Activated naive CD4-positive, alpha-beta T cell treated with anti-CD3 and anti-CD28 coated beads, Interleukin-2, amount 10 ng/mL, durations not matched to agents 7 days and 5 days (primary cell): ENCODE measurements at places on chromosomes 12 and 14.

GRCh38 chr14:101123618-101124510 lies 220.3 kb upstream of the RTL1 start:
- DNase-seq: no peak
- peaks cover 17% of the 10 kb centered on the region for H3K4me1 ChIP-seq

GRCh38 chr14:96626121-96626768 lies 124.1 kb downstream of the PAPOLA start:
- peak; percentile 16 for DNase-seq
- H3K4me3 ChIP-seq: no peak overlapping the region
- no peaks in the 10 kb centered on the region for H3K4me1 ChIP-seq
- no peak overlapping the region for H3K27ac ChIP-seq
- no peaks in the 10 kb centered on the region for H3K36me3 ChIP-seq
- H3K27me3 ChIP-seq: peaks cover 13% of the 10 kb centered on the region

DNA sequence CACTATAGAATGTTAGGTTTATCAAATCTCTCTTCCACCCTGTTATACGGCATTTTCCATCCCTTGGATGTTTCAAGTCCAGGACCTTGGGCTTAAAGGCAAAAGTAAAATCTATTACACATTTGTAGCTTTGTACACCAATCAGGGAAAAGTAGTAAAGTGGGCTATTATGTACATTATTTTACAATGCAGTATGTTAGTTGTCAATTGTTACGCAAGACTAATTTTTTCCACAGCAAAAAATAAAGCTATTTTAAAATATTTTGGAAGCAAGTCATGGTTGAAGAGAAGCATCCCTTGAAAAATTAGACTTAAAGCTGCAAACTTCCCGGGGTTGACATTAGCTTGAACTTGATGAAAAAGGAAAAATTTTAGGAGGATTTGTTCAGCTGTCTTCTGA lies 476.2 kb downstream of the DIO2 start:
- no peaks in the 10 kb centered on the region for H3K27me3 ChIP-seq
- H3K4me1 ChIP-seq: peaks cover 3% of the 10 kb centered on the region
- H3K4me3 ChIP-seq: no peak overlapping the region
- no peak overlapping the region for H3K27ac ChIP-seq
- H3K36me3 ChIP-seq: no peaks in the 10 kb centered on the region

DNA sequence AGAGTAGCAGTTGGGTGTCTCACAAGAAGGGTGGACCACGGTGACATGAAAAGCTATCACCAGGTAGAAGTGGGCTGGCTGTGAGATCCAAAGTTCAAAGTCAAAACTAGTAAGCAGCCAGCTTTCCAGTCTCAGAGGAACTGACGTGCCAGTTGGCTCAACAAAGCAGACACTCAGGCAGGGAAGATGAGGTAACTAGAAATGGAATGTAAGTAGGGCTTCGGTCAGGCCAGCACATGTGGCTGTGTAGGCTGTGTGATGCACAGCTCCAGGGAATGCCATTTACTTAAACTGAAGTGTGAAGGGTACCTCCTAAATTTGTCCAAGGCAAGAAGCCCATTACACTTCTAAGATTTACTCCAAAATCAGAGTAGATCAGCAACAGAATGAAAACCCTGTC lies 43.6 kb downstream of the PTPRR start:
- H3K4me1 ChIP-seq: no peaks in the 10 kb centered on the region
- H3K27ac ChIP-seq: no peak overlapping the region
- H3K27me3 ChIP-seq: no peaks in the 10 kb centered on the region

DNA sequence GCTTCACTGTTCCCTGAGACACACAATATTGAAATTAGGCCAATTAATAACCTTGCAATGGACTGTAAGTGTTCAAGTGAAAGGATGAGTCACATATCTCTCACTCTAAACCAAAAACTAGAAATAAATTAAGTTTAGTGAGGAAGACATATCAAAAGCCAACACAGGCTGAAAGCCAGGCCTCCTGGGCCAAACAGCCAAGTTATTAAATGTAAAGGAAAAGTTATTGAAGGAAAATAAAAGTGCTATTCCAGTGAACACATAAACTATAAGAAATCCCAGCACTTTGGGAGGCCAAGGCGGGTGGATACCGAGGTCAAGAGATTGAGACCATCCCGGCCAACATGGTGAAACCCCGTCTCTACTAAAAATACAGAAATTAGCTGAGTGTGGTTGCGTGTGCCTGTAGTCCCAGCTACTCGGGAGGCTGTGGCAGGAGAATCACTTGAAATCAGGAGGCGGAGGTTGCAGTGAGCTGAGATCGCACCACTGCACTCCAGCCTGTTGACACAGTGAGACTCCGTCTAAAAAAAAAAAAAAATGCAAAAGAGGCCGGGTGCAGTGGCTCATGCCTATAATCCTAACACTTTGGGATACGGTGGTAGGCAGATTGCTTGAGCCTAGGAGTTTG lies 10.4 kb upstream of the HEATR5A start:
- DNase-seq: no peak
- no peak overlapping the region for H3K27ac ChIP-seq
- H3K4me1 ChIP-seq: no peaks in the 10 kb centered on the region
- no peaks in the 10 kb centered on the region for H3K27me3 ChIP-seq

GRCh38 chr14:69281450-69282169 lies 21.7 kb downstream of the GALNT16 start:
- H3K27ac ChIP-seq: no peak overlapping the region
- H3K4me3 ChIP-seq: no peak overlapping the region
- H3K4me1 ChIP-seq: no peaks in the 10 kb centered on the region
- no peaks in the 10 kb centered on the region for H3K36me3 ChIP-seq
- H3K27me3 ChIP-seq: peaks cover 17% of the 10 kb centered on the region

DNA sequence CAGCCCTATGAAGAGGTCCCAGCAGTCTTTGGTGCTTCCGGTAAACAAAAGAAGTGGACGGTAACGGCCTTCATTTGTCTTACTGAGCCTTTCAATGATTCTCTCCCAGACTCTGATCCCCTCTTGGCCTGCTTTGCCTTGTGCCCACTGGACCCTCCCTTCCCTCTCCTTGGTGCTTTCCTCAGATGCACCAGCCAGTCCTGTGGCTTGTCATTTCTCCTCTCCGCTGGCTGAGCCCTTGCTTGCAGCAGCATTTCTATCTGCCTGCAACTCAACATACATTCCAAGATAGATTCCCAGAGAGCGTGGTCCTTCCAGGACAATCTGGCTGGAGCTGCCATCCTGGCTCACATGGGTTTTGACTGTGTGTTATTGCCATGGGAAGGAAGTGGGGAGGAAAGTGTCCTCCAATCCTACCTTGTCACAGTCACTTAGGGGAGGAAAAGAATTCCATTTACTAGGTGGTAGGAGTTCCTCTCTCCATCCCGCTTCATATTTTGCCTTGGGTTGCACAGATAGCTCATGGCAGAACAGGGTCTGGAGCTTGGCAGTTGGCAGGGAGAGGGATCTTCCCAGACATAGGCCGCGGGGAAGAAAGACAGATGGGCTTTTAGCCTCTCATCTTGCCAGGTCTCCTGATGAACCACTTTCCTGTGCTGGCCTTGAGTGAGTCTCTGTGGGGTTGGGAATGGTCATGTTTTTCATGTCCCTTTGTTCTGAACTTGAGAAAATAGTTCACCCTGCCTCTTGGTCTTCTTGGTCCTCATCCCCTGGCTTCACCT lies 92.8 kb upstream of the KCNA1 start:
- no peak overlapping the region for H3K4me3 ChIP-seq
- DNase-seq: no peak

GRCh38 chr12:72089678-72090077 lies 151.0 kb downstream of the TPH2 start:
- no peaks in the 10 kb centered on the region for H3K4me1 ChIP-seq
- no peaks in the 10 kb centered on the region for H3K27me3 ChIP-seq
- H3K27ac ChIP-seq: no peak overlapping the region
